ENCODE measurements at places on chromosomes 4 and X.

DNA sequence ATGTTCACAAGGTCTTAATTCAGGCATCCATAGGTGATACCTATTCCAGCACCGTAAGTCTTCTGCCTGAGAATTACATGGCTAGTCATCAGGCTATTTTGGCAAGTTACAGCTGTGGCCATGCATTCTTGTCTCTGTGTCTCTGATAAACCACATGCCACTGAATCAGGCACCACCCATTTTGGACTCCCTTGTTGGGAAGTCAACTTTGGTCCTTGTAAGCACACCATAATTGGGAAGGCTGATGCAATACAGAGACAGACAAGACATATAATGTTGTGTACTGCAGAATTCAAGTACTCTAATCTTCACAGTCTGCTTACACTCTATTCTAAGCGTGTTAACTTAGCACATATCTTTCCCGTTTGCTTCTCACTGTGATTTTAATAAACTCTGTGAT, 483.7 kb upstream of the FTHL17 start:
- DNase-seq: no peak

GRCh38 chr4:56914336-56914735, 6.6 kb downstream of the REST start:
- no peak for DNase-seq

- DNase-seq: no peak
These were observed 467 bp downstream of the HSD17B11 start for GRCh38 chr4:87390551-87390890.

DNA sequence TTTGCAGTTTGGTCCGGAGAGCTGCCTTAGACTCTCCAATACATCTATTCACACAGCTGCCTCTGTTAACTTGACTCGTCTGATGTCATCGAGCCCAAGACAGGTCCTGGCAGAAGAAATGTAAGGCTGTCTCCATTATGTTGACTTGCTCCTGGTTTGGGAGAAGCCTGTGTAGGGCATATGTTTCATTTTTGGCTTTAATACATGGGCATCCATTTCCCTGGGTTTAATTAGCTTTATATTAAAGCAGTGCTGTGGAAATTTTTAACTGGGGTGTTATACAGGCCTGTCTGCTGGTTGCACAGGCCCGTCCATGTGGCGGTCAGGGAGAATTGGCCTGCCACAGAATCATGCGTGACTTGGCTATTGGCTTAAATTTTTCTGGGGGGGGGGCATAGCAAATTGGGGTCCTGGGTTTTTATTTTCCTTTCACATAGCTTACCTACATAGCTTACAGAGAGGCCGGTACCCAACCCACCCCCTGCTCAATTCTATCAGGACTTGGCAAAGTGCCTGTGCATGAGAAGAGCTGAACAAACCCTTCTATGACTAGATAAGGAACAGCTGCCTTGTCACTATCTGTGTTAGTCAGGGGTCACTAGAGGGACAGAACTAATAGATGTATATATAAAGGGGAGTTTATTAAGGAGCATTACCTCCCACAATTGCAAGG, 123.5 kb upstream of the WDR1 start:
- DNase-seq: no peak

- DNase-seq: no peak
These were observed 905 bp downstream of the NSUN7 start for GRCh38 chr4:40750461-40751258.

DNA sequence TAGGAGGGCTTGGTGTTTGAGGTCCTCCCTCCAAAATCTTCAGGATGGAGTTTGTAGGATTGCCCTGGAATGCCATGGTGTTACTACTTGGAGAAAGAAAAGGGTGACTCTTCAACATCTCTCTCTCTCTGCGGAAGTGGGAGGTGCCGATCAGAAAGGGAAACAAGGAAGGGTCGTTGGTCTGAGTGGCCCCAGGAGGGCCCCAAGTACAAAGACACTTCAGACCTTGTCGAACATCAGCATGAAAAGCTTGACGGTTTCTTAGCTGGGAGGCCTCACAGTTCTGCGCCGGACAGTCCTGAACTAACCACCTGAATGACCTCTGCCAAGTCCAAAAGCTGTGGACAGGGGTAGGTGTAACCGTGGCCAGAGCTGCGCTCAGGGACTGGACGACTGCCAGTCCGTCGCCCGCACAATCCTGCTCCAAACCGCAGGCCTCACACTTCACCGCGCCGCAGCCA, 646 bp upstream of the GSX2 start:
- DNase-seq: no peak

DNA sequence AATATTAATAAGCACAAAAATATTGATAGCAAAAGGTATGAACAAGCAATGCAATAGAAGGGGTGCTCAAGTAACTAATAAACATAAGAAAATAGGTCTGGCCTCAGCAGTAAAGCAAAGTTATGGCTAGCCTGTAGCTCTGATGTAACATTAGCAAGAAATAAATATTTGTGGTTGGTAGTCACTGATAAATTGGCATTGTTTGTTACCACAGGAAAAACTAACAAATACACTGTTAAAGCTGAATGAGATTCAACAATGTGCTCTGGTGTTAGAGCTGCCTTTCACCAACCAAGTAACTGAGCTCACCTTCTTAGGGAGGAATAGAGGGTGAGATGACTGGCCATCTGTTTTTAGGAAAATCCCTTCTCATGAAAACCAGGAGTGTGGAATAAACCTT, 71.4 kb downstream of the AREG start:
- DNase-seq: no peak

DNA sequence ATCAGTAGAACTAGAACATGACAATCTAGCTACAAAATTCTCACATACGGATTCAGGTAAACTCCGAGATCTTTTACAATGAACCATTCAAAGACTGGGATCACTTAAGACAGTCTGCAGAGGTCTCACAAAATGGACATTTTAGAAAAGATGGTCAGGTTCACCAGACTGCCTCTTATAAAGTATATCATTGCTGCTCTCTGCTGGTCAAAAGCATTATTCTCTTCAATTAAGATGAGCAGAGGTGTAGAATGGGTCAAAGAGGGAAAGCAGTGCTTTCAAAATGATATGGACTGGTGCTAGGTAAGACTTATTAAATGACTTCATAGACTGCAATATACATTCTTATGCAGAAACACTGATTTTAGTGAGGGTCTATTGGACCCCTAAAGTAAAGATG, 434.7 kb downstream of the PACRGL start:
- DNase-seq: peak; percentile 39

GRCh38 chr4:99670409-99671073, 12.9 kb upstream of the C4orf54 start:
- no peak for DNase-seq

- no peak for DNase-seq
These were observed 2.6 kb upstream of the ADH5 start for GRCh38 chr4:99091216-99091575.

DNA sequence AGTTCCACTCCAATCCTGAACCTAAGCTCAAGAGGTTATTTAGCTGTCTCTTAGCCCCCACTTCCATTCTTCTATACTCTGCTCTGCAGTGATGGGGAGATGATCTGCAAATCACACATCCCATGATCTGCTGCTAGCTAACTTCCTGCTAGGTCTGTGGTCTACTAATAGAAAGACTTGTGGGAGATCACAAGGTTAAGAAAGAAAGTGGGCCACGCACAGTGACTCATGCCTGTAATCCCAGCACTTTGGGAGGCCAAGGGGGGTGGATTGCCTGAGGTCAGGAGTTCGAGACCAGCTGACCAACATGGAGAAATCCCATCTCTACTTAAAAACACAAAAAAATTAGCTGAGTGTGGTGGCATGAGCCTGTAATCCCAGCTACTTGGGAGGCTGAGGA, 471.1 kb upstream of the NWD2 start:
- no peak for DNase-seq

DNA sequence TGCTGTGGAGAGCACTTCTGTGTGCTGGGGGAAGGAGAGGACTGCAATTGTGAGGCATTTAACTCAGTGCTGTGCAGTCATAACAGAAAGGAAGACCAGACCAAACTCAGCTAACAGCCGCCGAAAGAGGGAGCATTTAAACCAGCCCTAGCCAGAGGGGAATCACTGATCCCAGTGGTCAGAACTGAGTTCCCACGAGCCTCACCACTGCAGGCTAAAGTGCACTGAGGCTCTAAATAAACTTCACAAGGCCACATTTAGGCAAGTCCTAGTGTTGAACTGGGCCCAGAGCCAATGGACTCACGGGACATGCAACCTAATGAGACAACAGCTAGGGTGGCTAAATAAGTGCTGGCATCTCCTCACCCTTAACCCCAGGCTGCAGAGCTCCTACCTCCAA, 20.4 kb downstream of the IQCM start:
- no peak for DNase-seq

Measured in CD4-positive, alpha-beta T cell treated with Interleukin-12 subunit alpha and Interleukin-12 subunit beta, for 1 hour (primary cell).